ENCODE measurements at places on chromosomes 1 and 21. TPM values are rescaled to one million over a fixed set of nuclear protein-coding genes. Genes with fewer than 3 reads are reported as not detected.

DNA sequence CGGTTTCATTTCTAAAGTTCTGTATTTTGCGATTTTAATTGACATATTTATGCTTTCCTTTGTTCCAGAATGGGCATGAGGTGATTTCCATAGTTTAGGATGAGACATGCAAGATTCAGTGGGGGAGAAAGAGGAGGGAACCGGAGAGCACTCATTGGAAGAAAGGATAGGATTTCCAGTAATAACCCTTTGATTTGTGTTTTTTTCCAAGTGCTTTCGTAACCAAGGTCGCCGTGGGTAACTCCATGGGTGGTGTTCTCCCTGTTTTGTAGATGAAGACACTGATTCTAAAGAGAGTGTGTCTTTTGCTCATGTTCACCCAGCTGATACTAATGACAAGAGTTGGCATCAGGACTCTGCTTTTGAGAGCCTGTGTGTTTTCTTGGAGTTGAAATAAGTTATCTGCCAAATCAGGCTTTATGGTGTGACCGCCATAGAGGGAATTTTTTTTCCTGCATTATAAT is 170.1 kb downstream of the DHRS3 start:
- H3K4me1 ChIP-seq, result no peaks in the 10 kb centered on the region
- H3K27ac ChIP-seq, result no peak overlapping the region
- H3K27me3 ChIP-seq, result no peaks in the 10 kb centered on the region
- no peak for DNase-seq
- H3K4me3 ChIP-seq, result no peak overlapping the region
- H3K36me3 ChIP-seq, result no peaks in the 10 kb centered on the region

GRCh38 chr1:6084781-6085495 is 39.2 kb downstream of the KCNAB2 start:
- no peak overlapping the region for H3K4me3 ChIP-seq
- no peak overlapping the region for H3K27ac ChIP-seq
- H3K4me1 ChIP-seq, result no peaks in the 10 kb centered on the region
- H3K27me3 ChIP-seq, result no peaks in the 10 kb centered on the region

DNA sequence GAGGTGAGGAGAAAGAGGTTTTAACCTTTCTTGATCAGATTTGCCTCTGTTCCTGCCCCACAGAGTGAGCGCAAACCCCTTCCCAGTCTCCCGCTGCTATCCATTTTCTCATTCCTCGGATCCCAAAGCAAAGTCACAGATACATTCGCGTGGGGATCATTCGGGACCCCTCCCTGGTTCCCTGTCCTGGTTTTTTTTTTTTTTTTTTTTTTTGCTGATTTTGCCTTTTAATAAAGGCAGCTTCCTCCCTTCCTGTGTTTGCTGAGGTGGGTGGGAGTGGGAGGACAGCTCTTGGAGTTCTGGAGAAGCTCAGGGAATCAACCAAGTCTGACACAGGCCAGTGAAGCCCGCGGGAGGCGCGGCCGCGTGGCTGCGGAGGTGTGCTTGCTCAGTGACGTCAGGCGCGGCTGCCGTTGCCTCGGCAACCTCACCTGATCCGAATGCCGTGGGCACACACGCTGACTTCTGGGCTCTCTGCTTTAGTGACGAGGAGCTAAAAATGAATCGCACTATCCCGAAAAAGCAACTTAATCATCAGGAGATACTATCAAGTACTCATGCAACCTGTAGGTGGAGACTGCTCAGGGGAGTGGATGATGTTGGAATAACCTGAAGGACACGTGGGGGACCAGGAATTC is 106.4 kb downstream of the TBX19 start:
- peaks cover 11% of the 10 kb centered on the region for H3K4me1 ChIP-seq
- H3K27me3 ChIP-seq, result no peaks in the 10 kb centered on the region
- peak overlapping the region; percentile 46 for H3K27ac ChIP-seq
- peak; percentile 81 for DNase-seq
- peak overlapping the region; percentile 63 for H3K4me3 ChIP-seq
- no peaks in the 10 kb centered on the region for H3K36me3 ChIP-seq

IBA57 gene
- total RNA-seq, result 12.6 TPM

DAP3 gene
- 113 TPM for total RNA-seq

KIF2C gene
- total RNA-seq, result 71.6 TPM

FAM151A gene
- not detected for total RNA-seq

Measured in H9 (cell line).